ENCODE measurements at places on chromosomes 5 and 9.

DNA sequence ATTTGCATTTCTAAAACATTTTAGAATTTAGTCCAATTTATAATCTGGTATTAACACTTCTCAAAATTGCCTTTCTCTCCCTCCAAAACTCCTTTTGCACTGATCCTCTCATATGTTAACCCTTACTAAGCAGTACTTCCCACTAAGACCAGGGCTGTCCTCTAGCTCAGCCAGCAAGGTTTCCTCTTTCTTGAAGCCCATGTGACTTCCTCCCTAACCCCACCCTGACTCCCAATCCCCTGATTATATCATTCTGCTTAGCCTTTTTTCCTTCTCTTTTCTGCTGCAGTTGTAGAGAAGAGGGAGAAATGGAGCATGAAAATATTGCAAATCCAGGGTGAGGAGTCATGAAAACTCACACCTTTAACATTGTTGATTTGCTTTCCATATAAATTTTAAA is 241.7 kb downstream of the MCTP1 start:
- no peak for DNase-seq

- DNase-seq, result no peak
These were observed 1.3 kb downstream of the NR4A3 start for GRCh38 chr9:99822806-99823591.

DNA sequence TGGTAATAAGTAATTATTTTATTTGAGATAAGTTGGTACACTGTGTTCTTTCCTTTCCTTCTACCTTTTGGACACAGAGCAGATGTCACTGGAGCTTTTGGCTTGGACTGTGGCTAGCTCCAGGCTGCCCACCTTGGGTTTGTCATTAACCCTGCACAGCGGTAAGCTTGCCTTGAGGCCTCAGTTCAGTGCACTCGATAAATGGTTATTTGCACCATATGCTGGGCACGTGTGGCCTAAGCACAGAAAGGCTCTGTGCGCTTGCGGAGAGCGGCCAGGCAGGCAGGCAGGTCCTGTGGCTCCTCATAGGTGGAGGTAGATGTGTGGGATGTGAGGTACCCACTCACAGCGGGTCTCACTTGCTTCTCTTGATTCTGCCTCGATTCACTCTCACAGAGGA is 30.0 kb upstream of the TENT4A start:
- DNase-seq, result no peak

GRCh38 chr5:139635606-139636206 is 12.4 kb upstream of the CXXC5 start:
- peak; percentile 79 for DNase-seq

- DNase-seq, result no peak
These were observed 1.2 kb downstream of the TPPP start for GRCh38 chr5:691817-692528.

DNA sequence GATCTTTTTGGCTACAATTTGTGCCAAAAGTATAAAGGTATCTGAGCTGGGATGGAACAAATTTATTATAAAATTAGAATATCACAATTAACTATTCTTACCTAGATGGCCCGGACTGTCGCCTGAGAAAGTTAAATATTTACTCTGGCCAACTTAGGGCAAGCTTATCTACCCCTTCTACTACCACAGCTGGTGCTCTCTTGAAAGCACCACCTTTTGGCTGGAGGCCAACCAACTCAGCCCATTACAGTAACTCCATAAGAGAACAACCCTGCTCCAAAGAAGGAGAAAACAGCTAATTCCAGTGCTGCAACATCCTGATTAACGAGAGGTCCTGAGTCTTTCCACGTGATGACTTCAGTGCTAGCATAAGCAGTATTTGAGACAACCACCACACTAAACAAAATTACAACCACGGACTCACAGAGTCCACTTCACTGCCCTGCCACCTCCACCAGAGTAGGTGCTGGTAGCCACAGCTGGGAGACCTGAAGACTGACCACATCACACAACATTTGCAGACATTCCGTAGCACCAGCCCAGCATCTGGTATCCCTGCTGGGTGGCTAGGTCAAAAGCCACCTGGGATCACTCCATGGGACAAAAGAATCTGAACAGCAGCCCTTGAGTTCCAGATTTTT is 43.2 kb downstream of the RGMB start:
- no peak for DNase-seq

DNA sequence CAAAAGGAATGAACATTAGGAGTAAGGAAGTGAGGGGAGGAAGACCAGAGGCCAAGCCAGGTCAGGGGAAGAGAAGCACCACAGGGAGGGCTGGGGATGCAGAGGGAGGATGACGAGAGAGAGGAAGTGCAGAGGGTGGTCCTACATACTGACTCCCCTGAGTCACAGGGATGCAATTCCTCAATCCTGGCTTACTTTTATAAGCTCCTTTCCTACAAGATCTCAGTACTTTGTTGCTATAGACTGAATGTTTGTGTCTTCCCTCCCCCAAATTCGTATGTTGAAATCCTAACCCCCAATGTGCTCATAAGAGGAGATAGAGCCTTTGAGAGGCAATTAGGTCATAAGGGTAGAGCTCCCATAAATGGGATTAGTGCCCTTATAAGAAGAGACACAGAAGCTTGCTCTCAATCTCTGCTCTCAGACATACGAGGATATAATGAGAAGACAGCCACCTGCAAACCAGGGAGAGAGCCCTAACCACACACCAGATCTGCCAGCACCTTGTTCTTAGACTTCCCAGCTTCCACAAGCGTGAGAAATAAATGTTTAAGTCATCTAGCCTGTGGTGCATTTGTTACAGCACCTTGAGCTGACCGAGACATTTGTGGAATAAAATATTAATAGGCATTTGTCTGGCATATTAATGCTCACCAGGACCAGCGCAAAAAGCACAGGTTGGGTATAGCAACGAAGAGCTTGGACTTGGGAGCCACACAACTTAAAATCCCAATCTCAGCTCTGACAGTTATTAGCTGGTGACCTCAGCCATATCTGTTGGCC is 33.4 kb downstream of the GCNT4 start:
- no peak for DNase-seq

DNA sequence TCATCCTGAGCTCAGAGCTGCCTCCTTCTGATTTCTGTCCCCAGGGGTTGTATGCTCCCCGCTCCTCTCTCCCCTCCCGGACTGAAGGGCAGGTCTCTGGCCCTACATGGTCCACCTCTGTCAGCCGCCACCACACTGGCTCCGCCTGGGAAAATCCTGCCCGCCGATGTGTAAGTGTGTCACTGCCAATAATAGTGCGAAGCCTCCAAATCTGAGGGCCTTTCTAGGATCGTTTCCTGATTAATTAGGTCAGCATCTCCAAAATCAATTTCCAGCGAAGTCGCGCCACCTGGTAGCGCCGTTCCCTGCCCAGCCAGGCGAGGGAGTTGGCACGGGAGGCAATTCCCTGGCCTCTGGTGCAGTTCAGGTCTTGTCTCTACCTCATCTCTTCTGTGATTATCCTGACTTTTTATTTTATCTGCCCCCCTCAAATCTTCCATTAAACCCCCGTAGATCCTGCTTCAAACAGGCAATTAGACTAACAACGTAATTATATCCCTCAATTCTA is 73.5 kb downstream of the ZNF618 start:
- DNase-seq, result no peak

GRCh38 chr9:131678499-131679111 is 61.3 kb downstream of the RAPGEF1 start:
- DNase-seq, result peak; percentile 91

GRCh38 chr5:115661101-115661500 is 35.3 kb upstream of the TMED7 start:
- peak; percentile 9 for DNase-seq

DNA sequence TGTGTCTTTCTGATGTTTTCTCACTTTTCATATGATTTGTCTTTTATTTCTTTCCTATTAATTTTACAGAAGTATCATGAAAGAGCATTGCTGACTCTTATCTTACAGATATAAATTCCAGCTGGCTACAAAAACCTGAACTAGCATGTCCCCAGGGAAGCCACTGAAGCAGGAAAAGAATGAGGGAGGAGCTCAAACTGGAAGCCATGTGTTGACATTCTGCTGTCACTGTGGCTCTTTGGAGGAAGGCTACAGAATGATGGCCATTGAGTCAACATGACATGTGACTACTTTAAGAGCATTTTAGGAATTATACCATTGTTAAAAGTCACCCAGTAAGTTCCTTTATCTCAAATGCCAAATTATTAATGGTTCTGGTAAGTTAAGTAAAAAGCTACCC is 638.3 kb upstream of the DMAC1 start:
- no peak for DNase-seq

DNA sequence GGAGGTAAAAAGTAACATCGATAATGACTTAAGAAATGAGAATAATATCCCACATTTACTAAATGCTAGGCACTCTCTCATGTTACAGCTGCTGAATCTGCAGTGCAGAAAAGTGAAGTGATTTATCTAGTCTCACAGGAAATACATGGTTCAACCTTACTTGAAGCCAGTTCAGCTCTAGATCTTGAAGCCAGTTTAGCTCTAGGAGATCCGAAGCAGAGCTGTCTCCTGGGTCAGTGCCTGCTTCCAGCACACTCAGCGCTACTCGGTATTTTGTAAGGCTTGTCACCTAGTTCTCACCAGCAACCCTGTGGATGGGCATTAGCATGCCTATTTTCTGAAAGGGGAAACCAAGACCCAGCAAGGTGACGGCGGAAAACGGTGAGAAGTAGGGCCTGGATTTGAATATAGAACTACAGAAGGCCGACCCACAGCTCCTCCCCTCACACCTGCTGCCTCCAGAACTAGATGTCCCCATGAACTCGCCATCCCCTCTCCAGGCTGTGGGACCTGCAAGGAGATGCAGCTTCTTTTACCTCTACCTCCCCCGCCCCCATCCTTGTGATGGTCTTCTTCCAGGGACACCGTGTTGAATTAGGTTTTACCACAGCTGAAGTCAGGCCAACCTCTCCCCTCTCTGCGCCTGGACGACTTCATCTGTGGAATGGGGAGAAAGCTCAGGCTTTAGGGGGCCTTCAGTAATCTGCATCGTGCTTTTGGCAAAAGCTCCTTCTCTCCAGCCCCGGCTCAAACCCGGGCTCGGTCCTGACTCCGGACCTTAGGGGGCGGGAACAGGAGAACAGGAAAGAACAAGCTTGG is 4.4 kb upstream of the MSX2 start:
- no peak for DNase-seq

DNA sequence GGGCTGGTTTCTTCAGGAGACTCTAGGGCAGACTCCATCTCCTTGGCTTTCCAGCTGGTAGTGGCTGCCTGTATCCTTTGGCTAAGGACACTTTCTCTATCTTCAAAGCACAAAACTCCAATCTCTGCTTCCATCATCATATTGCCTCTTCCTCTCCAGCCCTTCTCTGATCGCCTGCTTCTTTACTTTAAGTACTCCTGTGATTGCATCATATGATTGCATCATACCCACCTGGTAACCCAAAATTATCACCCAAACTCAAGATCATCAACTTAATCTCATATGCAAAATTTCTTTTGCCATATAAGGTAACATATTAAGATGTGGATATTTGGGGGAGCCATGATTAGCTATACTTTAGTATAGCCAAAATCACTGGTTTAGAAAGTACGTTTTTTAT is 1092.6 kb upstream of the CDH6 start:
- DNase-seq, result no peak

- peak; percentile 93 for DNase-seq
These were observed 59.3 kb downstream of the TRIO start for GRCh38 chr5:14202462-14202861.

GRCh38 chr5:58452566-58453258 is 7.2 kb downstream of the PLK2 start:
- DNase-seq, result no peak

GRCh38 chr5:140150201-140150600 is 24.5 kb downstream of the IGIP start:
- DNase-seq, result no peak

GRCh38 chr5:167304834-167305469 is 986.5 kb upstream of the WWC1 start:
- no peak for DNase-seq

DNA sequence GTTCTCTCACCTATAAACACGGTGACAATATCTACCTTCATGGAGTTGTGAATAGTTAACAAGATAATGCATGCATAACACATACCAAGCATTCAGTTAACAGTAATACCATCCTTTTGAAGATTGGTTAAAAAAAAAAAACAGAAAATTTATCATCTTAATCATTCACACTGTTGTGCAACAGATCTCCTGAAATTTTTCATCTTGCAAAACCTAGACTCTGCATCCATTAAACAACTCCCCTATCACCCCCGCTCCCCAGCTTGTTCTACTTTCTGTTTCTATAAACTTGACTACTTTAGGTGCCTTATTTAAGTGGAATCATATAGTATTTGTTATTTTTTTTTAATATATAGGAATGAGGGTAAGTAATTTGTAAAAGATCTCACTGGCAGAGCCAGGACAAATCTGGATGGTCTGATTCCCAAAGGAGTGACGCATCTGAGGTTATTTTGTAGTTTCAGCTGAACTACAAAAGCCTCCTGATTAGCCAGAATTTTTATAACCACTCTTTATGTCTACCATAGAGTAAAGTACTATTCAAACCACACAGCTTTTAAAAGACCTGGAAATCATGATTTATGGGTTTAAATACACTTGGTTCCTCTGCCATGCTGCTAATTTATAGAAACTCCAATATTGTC is 93.0 kb downstream of the FANCC start:
- no peak for DNase-seq

- DNase-seq, result no peak
These were observed 106.8 kb upstream of the PTGER4 start for GRCh38 chr5:40572937-40573336.

GRCh38 chr5:152456815-152457443 is 51.9 kb upstream of the NMUR2 start:
- DNase-seq, result no peak

GRCh38 chr9:136685790-136686533 is 1.3 kb downstream of the AGPAT2 start:
- DNase-seq, result no peak

DNA sequence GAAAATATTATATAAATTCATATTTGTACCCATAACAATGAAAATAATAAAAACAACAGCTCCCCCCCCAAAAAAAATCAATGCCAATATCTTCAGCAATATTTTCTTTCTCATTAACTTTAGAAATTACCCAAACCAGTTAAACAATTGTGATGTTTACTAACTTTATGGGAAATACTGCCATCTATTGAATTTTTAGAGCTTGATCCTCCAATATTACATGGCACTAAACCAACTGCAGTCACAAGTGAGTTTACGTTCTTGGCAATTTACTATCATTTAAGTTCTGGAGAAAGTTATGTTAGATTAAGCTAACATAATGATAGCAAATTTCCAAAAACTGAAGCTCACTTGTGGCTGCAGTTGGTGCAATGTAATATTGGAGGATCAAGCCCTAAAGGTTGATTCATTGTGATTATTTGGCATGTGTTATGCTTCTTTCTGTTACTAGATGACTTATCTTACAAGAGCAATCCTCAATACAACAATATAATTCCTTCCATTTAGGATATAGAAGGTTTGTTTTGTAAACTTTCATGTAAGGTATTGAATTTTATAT is 379.5 kb downstream of the CDH18 start:
- DNase-seq, result peak; percentile 9

GRCh38 chr5:78286290-78286689 is 8.2 kb downstream of the AP3B1 start:
- no peak for DNase-seq

GRCh38 chr5:37532976-37533740 is 154.0 kb downstream of the WDR70 start:
- DNase-seq, result no peak
